ENCODE measurements at places on chromosomes 3 and 15.

DNA sequence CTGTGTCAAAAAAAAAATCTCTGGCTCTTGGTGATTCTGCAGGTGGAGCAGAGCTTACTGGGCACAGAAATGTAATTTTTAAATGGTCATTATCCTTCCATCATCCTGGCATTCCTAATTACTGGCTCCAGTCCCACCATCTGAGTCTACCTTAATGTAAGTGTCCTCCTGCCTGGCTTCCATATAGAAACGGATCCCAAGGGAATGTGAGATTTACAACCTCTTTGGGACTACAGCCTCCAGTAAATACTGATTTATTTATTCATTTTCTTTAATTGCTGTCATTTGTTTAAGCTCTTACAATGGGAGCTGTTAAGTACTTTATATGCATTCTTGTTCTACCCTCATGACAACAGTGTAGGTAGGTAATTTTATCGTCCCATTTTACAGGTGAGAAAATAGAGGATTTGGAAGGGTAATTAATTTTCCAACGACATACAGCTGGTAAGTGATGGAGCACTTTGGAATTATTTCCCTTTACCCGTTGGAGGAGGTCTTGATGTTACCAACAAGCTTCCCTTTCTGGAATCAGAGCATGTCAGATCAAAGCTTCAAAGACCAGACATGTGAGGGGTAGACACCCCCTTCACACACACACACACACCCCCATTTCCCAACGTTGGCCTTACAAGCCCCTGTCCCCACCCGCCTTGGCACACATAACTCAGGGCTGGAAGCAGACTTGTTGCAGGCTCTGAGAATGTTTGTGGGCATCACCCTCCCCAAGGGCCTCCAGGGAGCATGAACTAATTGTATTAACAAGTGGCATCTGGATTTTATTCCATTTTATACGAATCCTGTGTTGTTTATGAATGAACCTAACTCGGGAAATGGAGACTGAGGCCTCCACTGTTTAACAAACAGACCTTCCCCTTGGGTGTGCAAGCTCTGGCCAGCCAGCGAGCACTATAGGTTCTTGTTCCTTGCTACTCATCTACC, 116.9 kb downstream of the ALDH1A2 start:
- DNase-seq, result no peak

DNA sequence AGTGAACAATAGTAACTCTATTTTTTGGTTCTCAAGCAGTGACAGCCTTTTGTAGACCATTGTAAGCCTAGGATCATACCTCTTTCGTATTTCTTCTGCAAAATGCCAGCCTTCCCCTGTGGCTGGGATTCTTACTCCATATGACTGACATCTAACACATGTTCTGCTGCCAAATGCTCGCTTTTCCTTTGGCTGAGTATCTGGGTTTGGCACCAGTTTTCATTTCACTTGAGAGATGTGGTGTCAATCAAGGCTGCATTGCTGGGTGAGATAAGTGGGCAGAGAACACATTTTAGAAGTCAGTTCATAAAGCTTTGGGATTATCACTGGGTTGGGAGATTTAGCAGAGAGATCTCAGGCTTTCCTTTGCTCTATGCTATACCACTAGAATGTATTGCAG, 514.7 kb upstream of the SGO1 start:
- DNase-seq, result no peak

DNA sequence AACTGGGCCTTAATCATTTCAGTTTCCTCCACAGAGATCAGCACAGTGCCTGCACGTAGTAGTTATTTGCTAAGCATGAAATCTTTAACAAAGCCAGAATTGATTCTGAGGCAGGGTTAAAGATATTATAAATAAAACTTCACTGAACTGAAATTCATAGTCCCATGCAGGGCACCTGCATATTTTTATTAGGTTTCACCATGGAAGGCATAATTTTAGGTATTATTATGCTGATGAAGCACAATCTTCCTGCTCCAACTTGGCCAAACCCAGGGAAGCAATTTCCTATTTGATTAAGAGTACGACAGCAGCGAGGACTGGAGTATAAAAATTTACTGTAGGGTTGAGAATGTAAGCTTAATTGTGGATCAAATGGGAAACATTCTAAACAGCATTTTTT, 1070.4 kb upstream of the CFAP20DC start:
- DNase-seq, result no peak

- DNase-seq, result peak; percentile 79
Measured at GRCh38 chr3:52005571-52005986, 9.9 kb upstream of the RPL29 start.

DNA sequence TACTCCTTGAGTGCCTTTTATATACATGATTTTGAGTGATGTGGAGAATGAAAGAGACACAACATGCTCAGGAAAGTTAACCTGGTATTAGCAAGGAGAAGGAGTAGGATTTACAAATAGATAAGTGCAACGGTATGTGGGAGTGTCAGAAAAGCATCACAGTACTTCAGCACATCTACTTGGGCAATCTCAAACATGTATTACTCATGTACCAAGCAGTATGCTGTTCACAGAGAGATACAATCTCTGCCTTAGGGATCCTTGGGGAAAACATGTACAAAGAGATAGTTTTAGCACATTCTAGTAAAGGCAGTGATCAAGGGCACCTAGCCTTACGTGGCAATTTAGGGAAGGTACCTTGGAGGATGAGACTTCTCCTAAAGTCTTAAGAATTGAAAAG, 146.5 kb downstream of the FILIP1L start:
- no peak for DNase-seq

GRCh38 chr3:129992781-129993180, 18.3 kb downstream of the TRH start:
- no peak for DNase-seq

- peak; percentile 20 for DNase-seq
Measured at GRCh38 chr3:132254076-132254755, 63.0 kb upstream of the ACP3 start.

DNA sequence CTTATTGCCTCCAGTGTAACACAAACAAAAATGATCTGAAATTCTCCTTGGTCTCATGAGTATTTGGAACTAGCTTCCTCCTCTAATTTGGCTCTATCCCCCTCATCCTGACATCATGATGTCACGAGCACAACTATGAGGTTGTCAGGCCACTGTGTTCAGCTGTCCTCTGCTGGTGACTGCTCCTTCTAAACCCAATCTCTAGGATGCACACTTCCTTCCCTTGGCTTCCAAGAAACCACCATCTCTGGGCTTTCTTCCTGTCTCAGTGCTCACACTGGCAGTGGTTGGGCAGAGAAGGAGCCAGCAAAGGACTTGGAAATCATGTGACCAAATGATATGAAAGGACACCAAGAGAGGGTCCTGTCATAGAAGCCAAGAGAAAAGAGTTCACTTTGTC, 30.7 kb upstream of the EIF1B start:
- no peak for DNase-seq

DNA sequence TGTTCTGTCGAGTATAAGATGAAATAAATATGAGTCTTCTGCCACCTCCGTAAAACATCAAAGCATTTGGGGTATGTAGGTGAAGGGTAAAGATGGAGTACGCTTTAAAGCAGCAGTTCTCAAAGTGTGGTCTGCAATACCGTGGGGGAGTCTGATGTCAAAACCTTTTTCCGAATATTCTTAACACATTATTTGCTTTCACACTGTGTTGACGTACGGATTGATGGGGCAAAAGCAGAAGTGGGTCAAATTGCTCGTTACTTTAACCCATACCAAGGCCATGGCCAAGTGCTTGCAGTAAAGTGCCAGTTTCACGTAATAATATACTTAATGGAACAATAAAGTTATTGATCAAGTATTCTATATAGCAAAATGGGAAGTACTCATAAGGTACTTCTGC, 36.3 kb downstream of the PAK2 start:
- DNase-seq, result no peak

GRCh38 chr15:58036579-58036978, 28.9 kb downstream of the ALDH1A2 start:
- no peak for DNase-seq

- DNase-seq, result no peak
Measured at GRCh38 chr3:169260296-169260695, 403.2 kb downstream of the MECOM start.

- DNase-seq, result no peak
Measured at GRCh38 chr3:172171396-172172075, 132.2 kb downstream of the FNDC3B start.

DNA sequence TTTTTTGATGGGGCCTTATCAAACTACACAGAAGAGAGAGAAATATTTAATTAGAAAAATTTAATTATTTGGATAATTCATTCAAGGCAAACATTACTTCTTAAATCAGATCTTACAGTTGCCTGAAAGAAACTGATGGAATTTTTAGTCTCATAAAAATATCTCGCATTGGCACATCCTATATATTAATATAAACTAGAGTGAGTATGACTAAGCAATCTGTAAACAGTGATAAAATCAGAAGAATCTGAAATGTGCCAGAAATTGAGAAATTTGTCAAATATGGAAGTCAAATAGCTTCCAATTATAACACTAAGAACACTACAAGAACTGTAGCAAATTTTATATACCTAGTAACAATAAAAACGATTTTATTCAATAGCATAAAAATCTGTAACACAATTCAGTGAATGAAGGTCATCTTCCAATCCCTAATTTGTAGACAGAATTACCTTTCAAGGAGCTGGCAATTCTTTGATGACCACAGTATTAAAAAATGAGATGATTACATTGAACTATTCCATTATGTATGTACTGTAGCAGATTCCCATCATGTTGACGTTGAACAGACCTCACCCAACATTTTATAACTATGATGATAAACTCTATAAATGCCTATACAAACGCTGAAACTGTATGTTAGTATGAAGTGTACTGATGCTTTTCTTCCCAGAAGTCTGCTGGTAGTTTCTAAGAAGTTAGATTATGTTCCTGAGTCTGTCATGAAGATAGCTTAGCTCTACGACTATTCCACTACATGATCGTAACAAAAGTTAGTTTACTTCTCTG, 63.0 kb downstream of the ALDH1A2 start:
- no peak for DNase-seq

DNA sequence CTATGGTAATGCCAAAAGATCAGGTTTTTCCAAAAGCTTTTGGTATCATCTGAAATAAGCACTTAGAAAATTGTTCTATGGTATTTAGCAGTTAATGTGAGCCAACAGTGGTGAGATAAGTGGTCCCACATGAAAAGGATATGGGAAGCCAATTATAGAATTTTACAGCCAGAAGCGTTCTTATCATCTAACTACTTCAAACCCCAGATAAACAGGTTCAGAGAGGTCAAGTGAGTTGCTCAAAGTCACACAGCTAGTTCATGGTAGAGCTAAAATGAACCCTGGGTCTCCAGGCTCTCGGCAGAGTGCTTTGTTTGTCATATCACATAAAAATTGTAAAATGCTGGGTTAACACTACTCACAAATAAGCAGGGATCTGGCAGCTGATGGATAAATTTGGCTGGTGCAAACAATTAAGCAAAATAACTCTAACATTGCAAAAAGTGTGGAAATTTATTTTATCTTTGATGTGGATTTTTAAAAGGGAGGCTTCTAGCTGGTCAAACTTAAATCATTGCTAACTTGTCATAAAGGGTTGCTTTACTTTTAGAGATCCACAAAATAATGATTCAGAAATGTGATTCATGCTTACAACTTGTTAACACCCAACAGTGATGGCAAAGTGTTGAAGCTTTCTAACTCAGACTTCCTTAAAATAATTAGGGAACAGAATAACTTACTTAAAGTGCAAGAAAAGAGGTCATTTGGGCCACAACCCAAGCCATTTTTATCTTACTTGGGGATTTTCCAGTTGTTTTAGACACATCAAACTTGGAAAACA, 202.8 kb upstream of the TBC1D5 start:
- peak; percentile 14 for DNase-seq

- no peak for DNase-seq
Measured at GRCh38 chr3:143763564-143764162, 84.6 kb downstream of the SLC9A9 start.

GRCh38 chr3:183810643-183811594, 14.5 kb downstream of the MAP6D1 start:
- no peak for DNase-seq

- no peak for DNase-seq
Measured at GRCh38 chr3:6571448-6571847, 289.5 kb upstream of the GRM7 start.

GRCh38 chr3:42685363-42685881, at the start of gene KLHL40:
TSS of gene KLHL40 (plus strand) at chr3:42685537. CDS start at chr3:42685619, 82 bp downstream.
- DNase-seq, result no peak

- no peak for DNase-seq
Measured at GRCh38 chr3:177351757-177352158, 154.5 kb upstream of the TBL1XR1 start.

DNA sequence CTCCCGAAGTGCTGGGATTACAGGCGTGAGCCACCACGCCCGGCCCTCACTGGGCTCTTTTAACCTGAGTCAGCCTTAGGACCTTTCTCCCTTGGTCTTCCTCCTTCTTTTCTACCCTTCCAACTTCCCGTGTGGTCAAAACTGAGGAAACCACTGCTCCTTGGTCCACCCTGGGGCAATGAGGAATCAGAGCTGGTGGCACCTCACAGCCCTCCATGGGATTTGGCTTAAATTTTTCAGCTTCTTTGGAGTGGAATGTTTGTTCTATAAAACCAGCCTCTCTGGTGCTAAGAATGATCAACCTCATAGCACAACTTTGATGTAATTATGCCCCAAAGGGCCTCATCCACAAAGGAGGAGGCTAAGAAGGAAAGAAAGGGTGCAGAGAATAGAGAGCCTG, 76.6 kb upstream of the CFAP20DC start:
- DNase-seq, result no peak

- DNase-seq, result no peak
Measured at GRCh38 chr3:178526291-178526690, 9.9 kb upstream of the KCNMB2 start.

- DNase-seq, result peak; percentile 42
Measured at GRCh38 chr3:60645801-60646200, 605.5 kb downstream of the FHIT start.

GRCh38 chr3:168197162-168197561, 101.4 kb upstream of the GOLIM4 start:
- no peak for DNase-seq

GRCh38 chr3:130490241-130490640, 26.7 kb upstream of the COL6A6 start:
- DNase-seq, result no peak

DNA sequence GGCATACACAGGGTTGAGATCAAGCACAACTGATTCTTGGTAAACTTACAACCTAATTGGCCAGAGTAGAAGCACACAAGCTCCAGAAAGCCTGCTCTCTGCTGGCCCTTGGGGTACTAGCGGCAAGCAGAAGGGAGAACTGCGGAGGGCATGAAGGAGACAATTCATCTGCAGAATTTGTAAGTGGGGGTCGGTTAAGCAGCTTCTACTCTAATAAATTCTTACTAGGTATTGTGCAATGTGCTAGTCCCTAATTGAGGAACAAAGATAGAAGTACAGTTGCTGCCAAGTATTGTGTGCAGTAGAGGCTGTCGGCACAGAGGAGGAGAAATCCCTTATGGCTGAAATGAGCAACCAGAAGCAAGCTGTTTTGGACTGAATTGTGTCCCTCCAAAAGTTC, 91.2 kb upstream of the VEPH1 start:
- DNase-seq, result no peak

- peak; percentile 99 for DNase-seq
Measured at GRCh38 chr3:107216711-107217110, 160.5 kb upstream of the CCDC54 start.
